ENCODE measurements at places on chromosomes 4 and X.

GRCh38 chrX:84907324-84907968, 96.2 kb upstream of the APOOL start:
- DNase-seq: peak; percentile 0

GRCh38 chr4:151025759-151026158, 10.7 kb upstream of the LRBA start:
- no peak for DNase-seq

GRCh38 chrX:69539437-69539836, 35.3 kb downstream of the NALF2 start:
- DNase-seq: no peak

DNA sequence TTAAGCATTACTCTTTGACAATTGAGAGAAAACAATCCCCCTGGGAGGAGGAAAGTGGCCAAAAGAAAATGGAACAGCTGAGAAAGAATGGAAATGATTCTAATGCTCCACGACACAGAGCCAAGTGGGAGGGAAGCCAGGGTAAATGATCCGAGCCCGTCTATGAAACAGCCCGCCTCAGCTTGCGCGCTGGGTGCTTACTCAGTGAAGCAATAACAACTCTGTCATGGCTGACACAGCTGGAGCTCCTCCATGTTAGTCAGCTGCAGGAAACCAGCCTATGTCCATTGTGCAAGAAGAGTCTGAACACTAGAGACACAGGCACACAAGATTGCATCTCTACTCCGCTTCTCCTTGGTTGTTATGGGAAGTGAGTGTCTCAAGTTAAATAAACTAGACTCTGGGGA, 19.3 kb downstream of the NOA1 start:
- DNase-seq: no peak

DNA sequence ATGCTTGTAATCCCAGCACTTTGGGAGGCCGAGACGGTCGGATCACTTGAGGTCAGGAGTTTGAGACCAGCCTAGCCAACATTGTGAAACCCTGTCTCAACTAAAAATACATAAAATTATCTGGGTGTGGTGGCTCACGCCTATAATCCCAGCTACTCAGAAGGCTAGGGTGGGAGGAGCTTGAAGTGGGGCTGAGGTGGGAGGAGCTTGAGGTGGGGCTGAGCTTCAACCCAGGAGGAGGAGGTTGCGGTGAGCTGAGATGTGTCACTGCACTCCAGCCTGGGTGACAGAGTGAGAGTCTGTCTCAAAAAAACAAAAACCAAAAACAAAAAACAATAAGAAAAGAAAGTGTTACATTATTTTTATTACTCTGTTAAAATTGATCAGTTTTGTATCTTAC, 1164.4 kb upstream of the IGFBP7 start:
- DNase-seq: no peak

- no peak for DNase-seq
Observed at GRCh38 chr4:17380347-17380746, 131.5 kb downstream of the QDPR start.

DNA sequence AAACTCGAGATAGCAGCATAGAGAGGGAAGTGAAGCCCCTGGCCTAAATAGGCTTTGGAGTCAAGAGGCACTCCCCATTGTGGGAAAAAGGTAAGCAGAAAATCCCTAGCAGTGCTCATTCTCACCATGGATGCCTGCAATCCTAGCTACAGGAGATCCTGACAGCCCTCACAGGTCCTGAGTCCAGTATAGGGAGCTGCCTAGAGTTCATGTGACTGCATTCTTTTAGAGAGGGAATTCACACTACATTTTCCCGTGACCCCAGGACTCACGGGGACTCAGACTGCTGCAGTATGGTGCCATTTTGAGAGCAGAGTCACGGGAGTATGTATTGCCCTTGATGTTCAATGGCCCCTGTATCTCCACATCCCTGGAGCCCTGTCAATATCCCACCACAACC, 82.4 kb downstream of the MAGED1 start:
- no peak for DNase-seq

DNA sequence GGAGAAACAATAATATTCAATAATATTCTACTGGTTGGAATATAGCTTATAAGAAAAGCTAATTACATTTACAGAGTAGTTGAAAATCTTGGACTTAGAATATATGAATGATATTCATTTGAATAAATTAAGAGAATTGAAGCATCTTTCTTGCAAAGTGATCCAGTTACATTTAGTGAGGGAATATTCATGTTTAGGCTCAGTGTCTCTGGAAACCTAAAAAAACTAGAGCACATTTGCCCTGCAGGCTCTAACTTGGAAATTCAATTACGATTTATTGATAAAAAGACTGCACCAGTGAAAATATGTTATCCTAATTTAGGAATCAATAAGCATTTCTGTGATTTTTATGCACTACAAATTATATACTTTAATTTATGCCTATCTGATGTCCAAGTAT, 58.3 kb upstream of the RAP1GDS1 start:
- no peak for DNase-seq
